Large intestine (tissue), 12 donors: ENCODE measurements at places on chromosomes 12 and 14.

DNA sequence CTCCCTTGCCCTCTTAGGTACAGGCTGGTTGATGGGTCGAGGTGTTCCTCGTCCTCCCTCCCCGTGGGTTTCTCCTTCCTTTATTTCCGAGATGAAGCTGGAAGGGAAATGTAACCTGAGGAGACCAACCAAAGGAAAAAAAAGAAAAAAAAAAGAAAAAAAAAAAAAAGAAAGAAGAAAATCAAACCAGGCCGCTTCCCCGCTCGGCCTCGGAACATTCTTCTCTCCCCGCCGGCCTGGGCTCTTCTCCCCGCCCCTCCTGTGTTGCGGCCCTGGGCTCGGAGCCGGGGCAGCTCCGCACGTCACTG lies 1.6 kb upstream of the NFATC4 start:
- peak overlapping the region; percentile 53 for H3K4me3 ChIP-seq
- H3K4me1 ChIP-seq, result peaks cover 13% of the 10 kb centered on the region
- peak overlapping the region; percentile 94 for H3K27ac ChIP-seq
- no peak for DNase-seq
- no peaks in the 10 kb centered on the region for H3K36me3 ChIP-seq
- H3K27me3 ChIP-seq, result no peaks in the 10 kb centered on the region

GRCh38 chr12:54208591-54208990 lies 19.8 kb upstream of the SMUG1 start:
- no peaks in the 10 kb centered on the region for H3K36me3 ChIP-seq
- DNase-seq, result no peak
- H3K27ac ChIP-seq, result no peak overlapping the region
- H3K27me3 ChIP-seq, result peaks cover 73% of the 10 kb centered on the region

- H3K27ac ChIP-seq, result no peak overlapping the region
- no peak overlapping the region for H3K4me3 ChIP-seq
- peaks cover 23% of the 10 kb centered on the region for H3K27me3 ChIP-seq
- no peaks in the 10 kb centered on the region for H3K36me3 ChIP-seq
These were observed 9.9 kb upstream of the CYP46A1 start for GRCh38 chr14:99674064-99674650.

- no peak overlapping the region for H3K27ac ChIP-seq
- peaks cover 17% of the 10 kb centered on the region for H3K4me1 ChIP-seq
- peak; percentile 45 for DNase-seq
- H3K27me3 ChIP-seq, result no peaks in the 10 kb centered on the region
These were observed 316.8 kb downstream of the SSPN start for GRCh38 chr12:26512213-26512612.

GRCh38 chr14:56753396-56753795 lies 56.9 kb downstream of the OTX2 start:
- DNase-seq, result no peak
- H3K36me3 ChIP-seq, result no peaks in the 10 kb centered on the region
- H3K4me3 ChIP-seq, result no peak overlapping the region

GRCh38 chr12:11795192-11795912 lies 145.9 kb downstream of the ETV6 start:
- peaks cover 2% of the 10 kb centered on the region for H3K36me3 ChIP-seq
- no peak overlapping the region for H3K4me3 ChIP-seq
- H3K27ac ChIP-seq, result peak overlapping the region; percentile 45
- no peaks in the 10 kb centered on the region for H3K27me3 ChIP-seq

DNA sequence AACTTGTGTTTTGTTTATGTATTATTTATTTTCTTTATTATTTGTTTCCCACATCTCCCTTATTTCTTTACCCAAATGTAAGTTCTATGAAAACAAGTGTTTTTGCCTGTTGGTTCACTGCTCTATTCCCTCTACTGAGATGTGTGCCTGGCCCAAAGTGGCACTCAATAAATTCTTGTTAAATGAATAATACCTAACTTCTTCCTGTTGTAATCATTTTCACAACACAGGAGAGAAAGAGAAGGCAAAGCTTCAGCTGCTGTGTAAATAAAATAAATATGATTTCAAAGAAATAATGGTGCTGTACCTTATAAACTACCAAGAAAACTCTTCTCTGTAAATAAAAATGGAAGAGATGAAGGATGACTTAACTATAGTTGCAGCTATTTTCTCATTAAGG lies 116.2 kb downstream of the TRHDE start:
- H3K36me3 ChIP-seq, result no peaks in the 10 kb centered on the region
- H3K27me3 ChIP-seq, result no peaks in the 10 kb centered on the region
- H3K4me3 ChIP-seq, result no peak overlapping the region

- no peaks in the 10 kb centered on the region for H3K27me3 ChIP-seq
- no peaks in the 10 kb centered on the region for H3K36me3 ChIP-seq
- peaks cover 4% of the 10 kb centered on the region for H3K4me1 ChIP-seq
- no peak overlapping the region for H3K4me3 ChIP-seq
- DNase-seq, result no peak
These were observed 3.5 kb downstream of the HMGA2 start for GRCh38 chr12:65827827-65828231.

- no peak overlapping the region for H3K4me3 ChIP-seq
- no peaks in the 10 kb centered on the region for H3K4me1 ChIP-seq
- DNase-seq, result no peak
- H3K27ac ChIP-seq, result no peak overlapping the region
- peaks cover 54% of the 10 kb centered on the region for H3K27me3 ChIP-seq
These were observed 983 bp downstream of the MYF6 start for GRCh38 chr12:80708259-80708974.

DNA sequence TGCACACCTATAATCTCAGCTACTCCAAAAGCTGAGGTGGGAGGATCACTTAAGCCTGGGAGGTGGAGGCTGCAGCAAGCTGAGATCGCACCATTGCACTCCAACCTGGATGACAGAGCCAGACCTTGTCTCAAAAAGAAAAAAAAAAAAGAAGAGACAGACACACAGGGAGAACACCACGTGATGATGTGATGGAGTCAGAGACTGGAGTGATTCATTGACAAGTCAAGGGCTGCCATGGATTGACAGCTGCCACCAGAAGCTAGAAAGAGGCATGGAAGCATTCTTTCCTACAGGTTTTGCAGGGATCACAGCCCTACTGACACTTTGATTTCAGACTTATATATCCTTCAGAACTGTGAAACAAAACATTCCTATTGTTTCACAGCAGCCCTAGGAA lies 3.5 kb upstream of the HCFC2 start:
- no peak overlapping the region for H3K4me3 ChIP-seq
- no peaks in the 10 kb centered on the region for H3K36me3 ChIP-seq
- no peak overlapping the region for H3K27ac ChIP-seq

- DNase-seq, result no peak
- H3K27ac ChIP-seq, result peak overlapping the region; percentile 82
- H3K4me3 ChIP-seq, result no peak overlapping the region
- no peaks in the 10 kb centered on the region for H3K27me3 ChIP-seq
- no peaks in the 10 kb centered on the region for H3K36me3 ChIP-seq
- H3K4me1 ChIP-seq, result peaks cover 34% of the 10 kb centered on the region
These were observed 15.7 kb downstream of the OR10P1 start for GRCh38 chr12:55652352-55652751.

DNA sequence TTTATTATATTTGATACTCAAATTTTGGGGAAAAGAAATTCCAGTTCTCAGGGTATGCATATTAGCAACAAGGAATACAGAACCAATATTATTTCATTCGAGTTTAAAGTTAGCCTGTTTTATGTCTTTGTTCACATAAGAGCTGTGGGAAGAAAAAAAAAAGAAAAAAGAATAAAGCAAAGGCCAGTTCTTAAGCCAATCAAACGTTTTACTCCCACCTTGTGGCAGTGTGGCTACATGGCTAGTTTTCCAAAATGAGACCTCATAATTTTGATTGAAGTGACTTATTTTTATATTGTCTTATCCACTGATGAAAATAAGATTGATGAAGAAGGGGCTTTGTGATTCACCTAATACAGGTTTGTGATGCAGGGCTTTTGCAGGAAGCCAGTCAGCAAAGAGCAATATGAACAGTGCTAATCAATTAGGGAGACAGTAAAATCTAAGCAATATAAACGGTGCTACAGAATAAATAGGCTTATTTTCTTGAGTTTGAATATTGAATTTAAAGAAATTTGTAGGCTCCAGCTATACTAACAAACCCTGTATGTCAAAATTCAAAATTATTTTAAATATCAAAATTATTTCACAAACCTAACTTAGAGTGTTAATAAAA lies 624.1 kb upstream of the FOXG1 start:
- no peak overlapping the region for H3K4me3 ChIP-seq
- H3K27me3 ChIP-seq, result no peaks in the 10 kb centered on the region
- H3K36me3 ChIP-seq, result no peaks in the 10 kb centered on the region
- no peak overlapping the region for H3K27ac ChIP-seq

DNA sequence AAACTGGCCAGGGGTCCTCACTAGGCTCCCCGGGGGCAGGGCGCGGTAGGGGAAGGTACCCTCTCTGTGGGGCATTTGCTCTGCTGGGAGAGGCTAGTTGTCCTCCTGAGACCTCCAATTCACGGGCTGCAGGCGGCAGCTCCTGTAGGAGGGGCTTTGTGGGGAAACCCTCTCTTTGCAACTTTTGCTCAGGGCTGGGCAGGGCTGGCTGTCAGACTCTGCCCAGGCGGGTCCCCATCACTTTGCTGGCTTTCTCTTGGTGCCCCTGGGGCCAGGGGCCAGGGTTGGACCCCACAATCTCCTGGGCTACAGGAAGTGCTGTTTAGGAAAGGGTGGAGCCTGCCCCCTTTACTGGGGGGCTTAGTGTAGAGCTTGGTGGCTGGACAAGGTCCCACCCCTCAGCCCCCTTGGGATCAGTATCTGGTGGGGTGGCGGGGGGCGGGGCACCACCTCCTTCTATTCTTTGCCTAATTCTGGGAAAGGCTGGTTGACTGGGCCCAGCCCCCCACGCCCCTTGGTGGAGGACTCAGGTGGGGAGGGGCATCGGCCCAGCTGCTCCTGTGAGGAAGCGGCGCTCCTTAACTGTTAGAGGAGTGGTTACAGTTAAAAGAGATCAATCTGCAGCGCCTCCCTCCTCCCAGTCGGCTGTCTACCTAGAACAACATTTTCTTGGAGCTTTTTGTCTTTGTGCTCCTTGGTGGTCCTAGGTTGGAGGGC lies 918.7 kb downstream of the AACS start:
- peak; percentile 58 for DNase-seq
- no peaks in the 10 kb centered on the region for H3K27me3 ChIP-seq
- H3K27ac ChIP-seq, result peak overlapping the region; percentile 88
- H3K36me3 ChIP-seq, result no peaks in the 10 kb centered on the region
- H3K4me3 ChIP-seq, result peak overlapping the region; percentile 70
- peaks cover 12% of the 10 kb centered on the region for H3K4me1 ChIP-seq

- H3K27me3 ChIP-seq, result no peaks in the 10 kb centered on the region
- peaks cover 7% of the 10 kb centered on the region for H3K4me1 ChIP-seq
- DNase-seq, result no peak
- H3K36me3 ChIP-seq, result peaks cover 21% of the 10 kb centered on the region
- H3K4me3 ChIP-seq, result peak overlapping the region; percentile 81
- peak overlapping the region; percentile 73 for H3K27ac ChIP-seq
These were observed 701 bp downstream of the SPRING1 start for GRCh38 chr12:116736962-116737773.

DNA sequence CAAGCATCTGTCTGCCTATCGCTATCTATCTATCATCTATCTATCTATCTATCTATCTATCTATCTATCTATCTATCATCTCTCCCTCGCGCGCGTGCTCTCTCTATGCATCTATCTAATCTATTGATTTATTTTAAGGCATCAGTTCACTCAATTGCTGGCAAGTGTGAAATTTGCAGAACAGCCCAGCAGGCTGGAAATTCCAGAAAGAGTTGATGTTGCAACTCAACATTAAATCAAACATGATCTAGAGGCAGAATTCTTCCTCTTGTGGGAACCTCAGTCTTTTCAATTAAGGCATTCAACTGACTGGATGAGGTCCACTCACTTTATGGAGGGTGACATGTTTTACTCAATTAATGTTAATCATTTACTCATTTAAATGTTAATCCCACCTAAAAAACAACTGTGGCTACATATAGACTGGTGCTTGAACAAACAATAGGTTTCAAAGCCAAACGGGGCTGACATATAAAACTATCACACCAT lies 1210.8 kb downstream of the GALC start:
- no peaks in the 10 kb centered on the region for H3K27me3 ChIP-seq
- no peak for DNase-seq
- H3K36me3 ChIP-seq, result no peaks in the 10 kb centered on the region
- H3K4me1 ChIP-seq, result no peaks in the 10 kb centered on the region
- no peak overlapping the region for H3K27ac ChIP-seq
- H3K4me3 ChIP-seq, result no peak overlapping the region

DNA sequence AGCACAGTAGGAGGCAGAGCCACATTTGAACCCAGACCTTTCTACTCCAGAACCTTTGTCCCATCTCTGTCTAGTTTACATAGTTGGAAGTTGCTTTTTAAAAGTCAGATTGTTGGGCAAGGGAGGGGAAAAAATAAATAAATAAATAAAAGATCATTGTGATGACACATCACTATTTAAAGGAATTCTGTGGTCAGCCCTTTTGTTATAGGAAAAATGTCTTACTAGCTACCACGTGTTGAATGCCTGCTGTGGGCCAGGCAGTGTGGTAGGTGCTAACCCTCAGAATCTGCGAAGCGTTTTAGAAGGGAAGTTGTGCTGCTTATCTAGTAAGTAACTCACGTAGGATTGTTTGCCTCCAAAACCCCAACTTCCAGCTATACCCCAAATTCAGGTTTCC lies 62.3 kb downstream of the BHLHE41 start:
- H3K27ac ChIP-seq, result no peak overlapping the region
- no peaks in the 10 kb centered on the region for H3K27me3 ChIP-seq
- no peak overlapping the region for H3K4me3 ChIP-seq
- DNase-seq, result no peak

- peaks cover 11% of the 10 kb centered on the region for H3K27me3 ChIP-seq
- no peak for DNase-seq
- H3K27ac ChIP-seq, result no peak overlapping the region
- H3K4me1 ChIP-seq, result no peaks in the 10 kb centered on the region
These were observed 101.6 kb upstream of the ESRRB start for GRCh38 chr14:76274324-76274723.

DNA sequence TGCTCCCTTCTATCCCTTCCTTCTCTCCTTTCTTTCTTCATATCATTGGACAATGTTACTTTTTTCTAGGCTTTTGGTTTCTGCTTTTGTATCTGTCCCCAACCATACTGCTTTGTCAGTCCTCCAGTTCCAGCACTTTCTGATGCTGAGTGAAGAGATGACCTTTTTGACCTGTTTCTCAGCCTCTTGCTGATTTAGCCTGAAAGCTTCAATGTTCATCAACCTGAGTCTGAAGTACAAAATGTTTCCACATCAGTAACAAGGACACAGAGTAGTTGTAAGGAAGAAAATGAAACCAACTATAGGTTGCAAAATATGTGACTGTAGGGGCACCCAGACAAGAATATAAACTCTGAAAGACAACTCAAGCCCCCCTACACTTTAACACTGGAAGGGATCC lies 25.2 kb upstream of the AKAP6 start:
- H3K4me3 ChIP-seq, result no peak overlapping the region
- no peaks in the 10 kb centered on the region for H3K27me3 ChIP-seq
- peaks cover 28% of the 10 kb centered on the region for H3K4me1 ChIP-seq
- peak; percentile 75 for DNase-seq

DNA sequence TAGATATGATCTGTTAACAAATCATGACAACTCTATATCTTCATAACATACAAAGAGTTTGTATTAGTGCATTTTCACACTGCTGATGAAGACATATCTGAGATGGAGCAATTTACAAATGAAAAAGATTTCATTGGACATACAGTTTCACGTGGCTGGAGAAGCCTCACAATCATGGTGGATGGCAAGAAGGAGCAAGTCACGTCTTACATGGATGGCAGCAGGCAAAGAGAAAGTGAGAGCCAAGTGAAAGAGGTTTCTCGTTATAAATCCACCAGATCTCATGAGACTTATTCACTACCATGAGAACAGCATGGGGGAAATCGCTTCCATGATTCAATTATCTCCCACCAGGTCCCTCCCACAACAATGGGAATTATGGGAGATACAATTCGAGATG lies 157.6 kb downstream of the DUSP6 start:
- H3K36me3 ChIP-seq, result no peaks in the 10 kb centered on the region
- H3K27me3 ChIP-seq, result no peaks in the 10 kb centered on the region
- no peak overlapping the region for H3K4me3 ChIP-seq
- H3K4me1 ChIP-seq, result no peaks in the 10 kb centered on the region
- DNase-seq, result no peak
- H3K27ac ChIP-seq, result no peak overlapping the region
